Caki2 (cell line): ENCODE measurements at places on chromosomes 13 and 19. TPM values are rescaled to one million over a fixed set of nuclear protein-coding genes. Genes with fewer than 3 reads are reported as not detected.

DNA sequence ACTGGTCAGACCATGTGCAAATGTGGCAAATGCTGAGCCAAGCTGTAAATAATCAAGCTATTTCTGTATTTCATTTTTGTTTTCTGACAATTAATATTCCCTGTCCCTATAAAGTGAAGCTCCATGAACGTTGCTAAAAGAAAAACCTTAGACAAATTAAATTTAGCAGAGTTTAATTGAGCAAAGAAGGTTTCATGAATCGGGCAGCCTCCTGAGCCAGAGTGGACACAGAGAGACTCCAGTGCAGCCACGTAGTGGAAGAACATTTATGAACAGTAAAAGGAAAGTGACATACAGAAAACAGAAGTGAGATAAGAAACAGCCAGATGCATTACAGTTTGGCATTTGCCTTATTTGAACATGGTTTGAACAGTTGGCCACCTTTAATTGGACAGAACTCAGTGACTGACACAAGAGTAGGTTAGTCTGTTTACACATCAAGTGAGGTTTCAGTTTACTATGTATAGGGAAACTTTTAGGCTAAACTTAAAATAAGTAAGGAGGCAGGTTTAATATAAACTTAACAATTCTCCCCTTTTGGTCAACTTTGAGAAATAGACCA, 69.7 kb downstream of the UFM1 start:
- no peak for DNase-seq

GRCh38 chr13:79258489-79258888, 147.6 kb downstream of the RBM26 start:
- no peak for DNase-seq

- no peak for DNase-seq
Observed at GRCh38 chr13:41402691-41403511, 54.4 kb upstream of the RGCC start.

ZNF823 gene
- 6.7 and 17.6 TPM in 2 replicates for total RNA-seq

GRCh38 chr19:30804751-30805150, 432.6 kb downstream of the ZNF536 start:
- DNase-seq = no peak

GPR183 gene
- total RNA-seq = not detected in 2 replicates

- DNase-seq = no peak
Observed at GRCh38 chr13:62207388-62207787, 791.7 kb upstream of the PCDH20 start.

DNA sequence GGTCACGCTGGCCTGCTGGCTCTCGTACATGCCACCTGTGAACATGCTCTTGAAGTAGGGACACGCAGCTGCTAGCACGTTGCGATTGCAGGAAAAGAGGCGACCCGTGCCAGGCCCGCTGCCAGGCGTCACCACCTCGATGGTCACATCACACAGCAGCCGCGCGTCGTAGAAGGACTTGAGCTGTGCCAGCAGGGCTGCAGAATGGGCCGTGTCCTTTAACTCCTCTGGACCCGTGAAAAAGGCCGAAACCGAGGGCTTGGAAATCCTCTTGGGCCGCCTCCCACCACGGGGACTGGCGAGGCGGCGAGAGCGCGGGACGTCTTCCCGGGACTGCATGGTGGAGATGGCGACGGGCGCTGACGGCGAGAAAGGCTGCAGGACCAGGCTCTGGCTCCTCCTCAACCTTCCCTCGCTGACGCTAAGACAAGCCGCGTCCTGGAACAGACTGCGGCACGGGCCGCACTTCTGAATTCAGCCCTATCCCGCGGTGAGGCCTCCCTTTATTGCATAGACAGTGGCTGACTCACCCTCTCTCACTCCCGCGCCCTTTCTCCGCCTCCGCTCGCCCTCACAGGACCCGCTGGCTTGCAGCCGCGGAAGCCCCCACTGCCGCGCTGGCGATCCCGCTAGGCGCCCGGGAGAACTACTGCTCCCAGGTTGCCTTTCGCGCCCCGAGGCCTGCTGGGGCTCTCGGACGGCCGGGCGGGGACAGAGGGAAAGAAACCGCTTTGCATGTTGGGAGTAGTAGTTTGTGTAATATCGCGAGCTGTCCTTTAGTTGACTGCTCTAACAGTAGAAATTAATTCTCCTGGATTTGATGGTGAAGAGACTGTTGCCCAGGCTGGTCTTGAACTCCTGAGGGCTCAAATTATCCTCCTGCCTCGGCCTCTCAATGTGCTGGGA, at the start of gene KBTBD7:
KBTBD7 (minus strand) TSS at position 651 of the 906 bp plus-strand sequence; CDS start at position 339, 312 bp downstream.
- DNase-seq = peak; percentile 93

- peak; percentile 29 for DNase-seq
Observed at GRCh38 chr19:33193865-33194362, at the start of gene LRP3. Gene LRP3 (plus strand): TSS chr19:33194330. CDS start chr19:33194786, 456 bp downstream.

DNA sequence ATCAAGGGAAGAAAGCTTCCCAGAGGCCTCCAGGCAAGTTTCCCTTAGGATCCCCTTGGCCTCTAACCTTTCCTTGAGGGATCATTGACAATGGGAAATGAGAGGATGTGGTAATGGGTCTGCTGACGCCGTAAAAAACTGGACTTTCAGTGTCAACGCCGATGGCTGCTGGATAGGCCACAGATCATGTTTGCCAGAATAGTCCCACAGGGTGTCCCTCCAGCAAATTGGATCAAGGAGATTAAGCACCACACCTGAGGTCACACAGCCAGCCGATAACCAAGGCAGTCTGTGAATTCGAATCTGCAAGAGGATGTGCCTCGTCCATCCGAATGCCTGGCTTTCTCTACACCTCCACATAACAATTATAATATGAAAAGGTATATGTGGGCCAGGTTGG, 17.6 kb downstream of the BCAT2 start:
- no peak for DNase-seq

KLHL1 gene
- not detected in 2 replicates for total RNA-seq

DNA sequence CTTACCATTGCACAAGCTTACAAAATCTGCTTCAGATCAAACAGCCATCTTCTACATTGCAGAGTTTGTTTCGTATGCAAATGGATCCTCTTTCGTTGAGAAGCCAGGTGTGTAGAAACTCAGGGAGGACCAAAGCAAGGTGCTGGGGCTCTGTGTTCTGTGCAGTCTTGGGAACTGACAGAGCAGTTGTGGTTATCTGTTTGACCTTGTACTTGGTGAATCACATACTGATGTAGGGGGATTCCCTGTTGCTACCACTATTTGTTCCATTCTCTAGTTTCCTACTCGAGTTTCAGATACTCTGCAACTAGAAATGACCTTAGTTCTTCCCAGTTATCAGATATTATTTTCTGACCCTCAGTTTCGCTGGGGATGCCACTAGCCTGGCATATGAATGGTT, 95.2 kb upstream of the CLDN10 start:
- DNase-seq = peak; percentile 11

ATP4A gene
- total RNA-seq = not detected in 2 replicates

GRCh38 chr13:20389696-20390525, 135.7 kb downstream of the CRYL1 start:
- DNase-seq = no peak

DNA sequence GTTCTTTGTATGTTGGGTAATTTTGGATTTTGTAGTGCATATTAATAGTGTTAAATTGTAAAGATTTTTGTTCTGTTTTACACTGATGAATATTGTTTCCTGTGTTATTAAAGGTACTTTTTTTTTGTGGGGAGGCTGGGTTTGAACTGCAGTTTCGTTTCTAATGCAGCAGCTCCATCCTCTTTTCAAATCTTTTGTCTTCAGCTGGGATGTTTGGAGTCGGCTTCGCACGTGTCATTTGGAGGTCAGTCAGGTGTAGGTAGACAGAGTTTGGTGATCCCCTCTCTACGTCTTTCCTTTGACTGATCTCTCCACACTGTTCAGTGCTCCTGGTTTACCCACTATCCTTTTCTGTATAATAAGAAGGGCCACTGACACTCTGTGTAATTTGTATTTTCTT, 30.3 kb downstream of the TDRD3 start:
- DNase-seq = no peak

- peak; percentile 55 for DNase-seq
Observed at GRCh38 chr13:80340651-80341100, 250 bp downstream of the SPRY2 start.

- no peak for DNase-seq
Observed at GRCh38 chr13:93771227-93771626, 544.6 kb downstream of the GPC6 start.

BORA gene
- 13.0 and 14.0 TPM in 2 replicates for total RNA-seq

DNA sequence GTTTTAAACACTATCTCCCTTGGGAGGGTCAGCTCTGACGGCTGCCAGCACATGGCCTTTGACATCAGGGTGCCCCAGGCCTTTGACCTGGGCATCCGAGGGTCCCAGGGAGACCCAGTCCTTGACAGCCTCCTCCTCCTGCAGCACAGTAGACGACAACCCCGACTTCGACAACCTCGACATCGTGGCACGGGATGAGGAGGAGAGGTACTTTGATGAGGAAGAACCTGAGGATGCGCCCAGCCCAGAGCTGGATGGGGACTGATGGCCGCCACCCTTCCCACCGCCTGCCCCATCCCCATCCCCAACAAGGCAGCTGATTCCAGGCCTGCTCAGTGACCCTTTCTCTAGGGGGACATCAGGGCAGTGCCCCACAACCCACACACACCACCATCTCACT, 12.5 kb downstream of the CCDC97 start:
- no peak for DNase-seq

DNA sequence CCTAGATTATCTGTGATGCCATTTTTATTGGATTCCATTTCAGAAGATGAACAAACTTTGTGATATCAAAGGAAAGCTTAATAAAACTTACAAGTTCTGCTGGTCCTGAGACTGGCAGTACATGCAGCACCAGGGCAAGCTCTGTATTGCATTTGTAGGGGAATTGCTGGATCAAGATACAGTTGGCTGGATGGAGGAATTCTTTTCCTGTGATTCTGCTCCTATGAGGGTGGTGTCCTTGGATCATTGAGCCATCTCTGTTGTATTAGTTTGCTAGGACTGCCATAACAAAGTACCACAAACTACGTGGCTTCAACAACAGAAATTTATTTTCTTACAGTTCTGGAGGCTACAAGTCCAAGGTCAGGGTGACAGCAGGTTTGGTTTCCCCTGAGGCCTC, 33.9 kb upstream of the CSNK1A1L start:
- no peak for DNase-seq

GRCh38 chr13:46529216-46529919, 23.6 kb upstream of the LRCH1 start:
- no peak for DNase-seq

GRCh38 chr13:72534951-72535640, 192.3 kb downstream of the MZT1 start:
- DNase-seq = no peak

- no peak for DNase-seq
Observed at GRCh38 chr13:23715092-23715761, 145.0 kb downstream of the TNFRSF19 start.

- no peak for DNase-seq
Observed at GRCh38 chr13:40422588-40423235, 243.7 kb downstream of the FOXO1 start.

TEX101 gene
- total RNA-seq = not detected in 2 replicates

HCN2 gene
- 2.1 and 3.2 TPM in 2 replicates for total RNA-seq

SYCN gene
- total RNA-seq = not detected in 2 replicates

- DNase-seq = no peak
Observed at GRCh38 chr13:40024967-40025714, 369.7 kb downstream of the COG6 start.

GRCh38 chr19:56341948-56342347, 27.3 kb upstream of the ZSCAN5A start:
- DNase-seq = no peak

ZNF534 gene
- not detected in 2 replicates for total RNA-seq
